ENCODE measurements at places on chromosomes 5 and 9. TPM values are rescaled to one million over a fixed set of nuclear protein-coding genes. Genes with fewer than 3 reads are reported as not detected.

GRCh38 chr9:130265431-130266235 is at the start of gene HMCN2:
Gene HMCN2, plus strand, starts transcription at chr9:130265760. Its CDS starts 119 bp downstream, at chr9:130265879.
- peak; percentile 86 for DNase-seq

GRCh38 chr5:138849439-138849838 is 25.7 kb downstream of the LRRTM2 start:
- no peak for DNase-seq

SHC3 gene
- total RNA-seq = 0.95 TPM

- no peak for DNase-seq
Measured at GRCh38 chr5:107564931-107565372, 105.8 kb downstream of the EFNA5 start.

DNA sequence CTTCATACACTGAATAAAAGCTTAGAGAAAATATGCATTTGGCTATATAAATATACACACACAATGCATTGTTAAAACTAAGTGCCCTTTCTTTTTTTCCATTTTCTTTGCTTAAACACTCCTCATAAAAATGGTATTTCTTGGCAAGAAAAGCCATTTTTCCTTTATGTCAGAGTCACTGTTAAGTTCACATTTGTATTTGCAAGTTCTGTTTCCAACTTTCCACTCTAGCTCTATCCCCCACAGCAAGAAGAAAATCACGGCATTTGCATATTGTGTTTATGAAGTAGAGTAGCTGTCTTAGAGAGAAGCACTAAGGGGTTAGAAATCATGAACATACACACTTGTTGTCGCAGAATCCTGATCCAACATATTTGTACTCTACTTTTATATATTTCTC is 662.1 kb upstream of the MEF2C start:
- no peak for DNase-seq
